ENCODE measurements at places on chromosomes 7 and 10.

DNA sequence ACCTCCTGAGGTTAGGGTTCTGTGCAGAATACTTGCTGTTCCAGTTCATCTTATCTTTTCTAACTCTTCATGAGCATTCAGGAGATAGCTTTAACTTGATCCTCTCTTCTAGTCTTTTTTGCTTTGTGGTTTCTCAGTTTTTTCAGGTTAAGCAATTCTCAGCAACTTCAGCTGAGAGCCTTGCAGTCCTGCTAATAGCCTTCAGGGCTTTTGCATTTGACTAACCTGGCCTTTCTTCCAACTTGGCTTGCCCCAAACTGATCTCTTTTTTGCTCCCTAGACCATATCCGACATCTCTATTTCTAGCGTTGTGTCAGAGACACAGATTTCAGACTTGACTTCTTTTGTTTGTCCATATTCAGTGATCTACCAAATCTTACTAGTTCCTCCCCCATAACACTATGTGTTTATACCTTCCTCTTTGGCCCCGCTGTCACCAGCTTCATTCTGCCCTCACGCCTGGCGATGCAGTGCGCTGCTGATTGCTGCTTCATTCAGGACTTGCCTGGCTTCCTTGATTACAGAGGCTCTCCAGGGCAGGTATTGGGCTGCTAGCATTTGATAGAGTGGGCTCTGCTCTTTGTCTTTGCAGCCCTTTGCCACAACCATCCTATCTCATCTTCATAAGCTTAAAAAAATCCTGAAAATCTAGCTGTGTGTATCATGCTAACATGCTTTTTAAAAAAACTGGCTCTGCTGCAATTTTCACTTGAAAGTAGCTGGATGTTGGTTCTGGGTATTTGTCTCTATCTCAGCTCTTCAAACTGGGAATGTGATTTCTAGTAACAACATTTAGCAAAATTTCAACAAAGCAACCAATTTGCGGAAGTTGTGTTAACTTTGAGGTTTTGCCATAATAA lies 9.6 kb downstream of the CUL1 start:
- DNase-seq = no peak

DNA sequence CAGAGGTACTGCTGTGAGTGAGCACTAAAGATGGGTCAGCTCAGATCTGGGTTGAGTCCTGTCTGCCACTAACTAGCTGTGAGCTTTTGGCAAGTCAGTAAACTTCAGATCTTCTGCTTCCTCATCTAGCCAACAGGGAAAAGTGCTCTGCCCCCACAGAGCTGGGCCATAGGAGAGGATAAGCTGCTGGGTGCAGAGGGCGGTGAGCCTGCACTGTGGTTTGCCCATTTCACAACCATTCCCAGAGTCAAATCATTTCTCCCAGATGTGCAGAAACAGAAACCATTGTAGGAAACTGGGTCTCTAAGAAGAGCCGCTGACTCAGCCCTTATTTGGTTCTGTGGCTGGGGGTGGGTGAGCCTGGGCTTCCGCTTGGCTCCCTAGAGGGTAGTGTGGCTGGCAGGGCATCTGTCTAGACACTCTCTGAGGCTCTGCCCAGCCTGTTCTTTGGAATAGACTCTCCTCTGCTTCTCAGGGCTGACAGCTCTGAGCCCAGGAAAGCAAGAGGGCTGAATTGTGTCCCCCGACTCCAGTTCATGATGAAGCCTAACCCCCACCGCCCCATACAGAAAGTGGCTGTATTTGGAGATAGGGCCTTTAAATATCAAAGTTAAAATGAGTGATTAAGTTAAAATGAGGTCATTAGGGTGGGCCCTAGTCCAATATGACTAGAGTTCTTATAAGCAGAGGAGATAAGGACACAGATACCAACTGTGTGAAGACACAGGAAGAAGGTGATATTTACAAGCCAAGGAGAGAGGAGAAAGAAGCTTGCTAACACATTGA lies 29.5 kb upstream of the ARHGAP22 start:
- peak; percentile 81 for DNase-seq

- DNase-seq = no peak
Measured at GRCh38 chr10:126130271-126130710, 233.9 kb downstream of the FANK1 start.

GRCh38 chr10:70495691-70496261 lies 17.2 kb downstream of the PALD1 start:
- no peak for DNase-seq

GRCh38 chr10:6802759-6803426 lies 222.8 kb upstream of the PRKCQ start:
- DNase-seq = no peak

GRCh38 chr10:53713431-53713830 lies 940.8 kb upstream of the MBL2 start:
- no peak for DNase-seq

DNA sequence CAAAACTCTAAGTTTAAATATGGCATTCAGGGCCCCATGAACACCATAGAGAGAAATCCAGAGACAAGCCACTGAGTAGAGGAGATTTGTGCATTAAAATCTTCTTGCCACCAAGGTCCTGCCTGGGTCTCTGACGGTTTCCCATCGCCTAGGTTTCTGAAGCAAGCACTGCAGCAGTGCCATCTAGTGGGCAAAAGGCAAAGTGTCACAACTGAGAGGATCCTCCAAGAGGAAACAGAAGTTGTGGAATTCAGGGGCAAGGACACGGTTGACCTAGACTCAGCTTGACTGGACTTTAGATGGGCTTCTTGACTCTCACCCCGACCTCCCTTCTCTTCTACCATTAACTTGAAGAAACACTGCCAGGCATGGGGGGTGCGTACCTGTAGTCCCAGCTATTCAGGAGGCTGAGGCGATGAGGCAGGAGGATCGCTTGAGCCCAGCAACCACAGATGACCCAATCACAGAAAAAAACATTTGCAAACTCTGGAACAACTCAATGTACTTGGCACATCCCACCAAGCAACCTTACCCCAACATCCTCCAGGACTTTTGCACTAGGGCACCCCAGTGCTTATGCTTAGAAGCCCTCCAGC lies 604.1 kb downstream of the GALNT17 start:
- peak; percentile 21 for DNase-seq

- no peak for DNase-seq
Measured at GRCh38 chr10:44958196-44958897, 1.3 kb upstream of the RASSF4 start.

- DNase-seq = no peak
Measured at GRCh38 chr10:4048236-4048864, 263.3 kb upstream of the KLF6 start.

DNA sequence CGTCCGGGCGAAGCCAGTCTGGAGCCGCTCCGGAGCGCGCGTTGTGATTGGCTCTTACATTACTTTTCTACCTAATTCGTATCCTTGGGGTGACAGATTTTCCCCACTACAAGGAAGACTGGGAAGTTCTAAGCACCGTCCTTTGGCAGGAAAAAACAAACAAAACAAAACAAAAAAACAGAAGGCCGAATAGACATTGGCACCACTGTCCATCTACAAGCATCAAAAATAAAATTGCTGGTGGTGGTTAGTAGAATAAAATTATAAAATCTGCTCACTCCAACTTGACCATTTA lies 651 bp upstream of the SKAP2 start:
- DNase-seq = peak; percentile 65

DNA sequence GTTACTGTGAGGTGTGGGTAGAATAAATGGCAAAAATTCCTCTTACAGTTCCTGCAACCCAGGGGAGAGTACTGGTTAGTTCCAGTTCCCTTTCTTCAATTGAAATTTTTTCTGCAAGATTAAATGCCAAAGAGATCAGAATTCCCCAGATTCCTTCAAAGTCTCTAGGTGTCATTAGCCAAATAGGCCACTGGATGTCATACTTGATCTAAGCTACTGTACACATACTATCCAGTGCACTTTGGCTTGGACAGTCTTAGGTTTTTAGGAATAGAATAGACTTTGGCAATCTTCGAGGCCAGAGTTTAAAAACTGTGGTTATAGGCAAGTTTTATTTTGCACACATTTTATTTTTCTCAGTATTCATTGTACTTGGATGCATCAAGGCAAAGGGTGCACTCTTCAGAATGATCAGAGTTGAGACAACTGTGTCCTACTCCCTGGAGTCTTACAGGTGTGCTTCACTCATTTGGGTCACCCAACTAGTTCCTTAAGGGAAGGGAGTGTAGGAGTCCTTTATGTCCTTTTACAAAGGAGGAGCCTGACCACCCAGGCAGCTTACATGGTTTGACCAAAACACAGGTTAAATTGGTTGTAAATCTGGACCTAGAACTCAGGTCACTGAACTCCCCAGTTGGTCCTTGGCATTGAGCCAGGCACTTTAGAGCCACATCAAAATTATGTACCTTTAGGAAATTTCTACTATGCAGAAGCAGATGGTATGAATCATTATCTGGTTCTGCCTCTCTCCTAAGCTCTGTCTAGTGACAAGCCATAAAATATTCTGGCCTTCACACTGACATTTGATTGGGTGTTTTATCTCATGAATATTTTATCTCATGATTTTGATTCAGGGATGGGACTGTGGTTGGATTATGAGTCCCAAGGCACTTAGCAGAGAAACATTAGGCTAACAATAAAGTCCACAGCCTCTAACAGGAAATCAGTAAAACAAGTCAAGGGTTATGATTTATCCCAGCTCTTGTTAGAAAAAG lies 49.5 kb downstream of the ASAH2B start:
- DNase-seq = no peak

- DNase-seq = peak; percentile 34
Measured at GRCh38 chr10:86349474-86349873, 17.1 kb downstream of the GRID1 start.

DNA sequence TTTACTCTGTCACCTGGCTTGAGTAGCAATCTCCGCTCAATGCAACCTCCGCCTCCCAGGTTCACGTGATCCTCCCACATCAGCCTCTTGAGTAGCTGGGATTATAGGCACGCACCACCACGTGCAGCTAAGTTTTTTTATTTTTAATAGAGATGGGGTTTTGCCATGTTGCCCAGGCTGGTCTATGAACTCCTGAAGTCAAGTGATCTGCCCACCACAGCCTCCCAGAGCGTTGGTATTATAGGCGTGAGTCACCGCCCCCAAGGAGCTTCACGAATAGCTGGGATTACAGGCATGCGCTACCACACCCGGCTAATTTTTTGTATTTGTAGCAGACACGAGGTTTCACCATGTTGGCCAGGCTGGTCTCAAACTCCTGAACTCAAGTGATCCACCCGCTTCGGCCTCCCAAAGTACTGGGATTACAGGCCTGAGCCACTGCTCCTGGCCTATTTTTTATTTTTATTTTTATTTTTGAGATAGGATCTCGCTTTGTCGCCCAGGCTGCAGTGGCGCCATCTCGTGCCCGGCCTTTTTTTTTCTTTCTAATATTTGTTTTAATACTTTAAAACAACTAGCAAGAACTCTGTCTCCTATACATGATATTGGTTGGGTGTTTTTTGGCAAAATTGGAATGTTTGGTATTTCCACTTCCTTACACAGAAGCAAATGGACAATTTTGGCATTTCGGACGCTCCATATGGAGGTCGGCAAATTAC lies 1.1 kb downstream of the EFCAB10 start:
- no peak for DNase-seq

GRCh38 chr7:94449151-94449725 lies 54.5 kb downstream of the COL1A2 start:
- peak; percentile 29 for DNase-seq

- DNase-seq = no peak
Measured at GRCh38 chr10:86803156-86803555, 46.7 kb downstream of the BMPR1A start.

- peak; percentile 47 for DNase-seq
Measured at GRCh38 chr10:35495521-35496119, 109.5 kb upstream of the GJD4 start.

GRCh38 chr7:92639213-92639896 lies 49.2 kb upstream of the FAM133B start:
- DNase-seq = no peak

- DNase-seq = peak; percentile 54
Measured at GRCh38 chr7:32890010-32890792, 1.4 kb downstream of the KBTBD2 start.

DNA sequence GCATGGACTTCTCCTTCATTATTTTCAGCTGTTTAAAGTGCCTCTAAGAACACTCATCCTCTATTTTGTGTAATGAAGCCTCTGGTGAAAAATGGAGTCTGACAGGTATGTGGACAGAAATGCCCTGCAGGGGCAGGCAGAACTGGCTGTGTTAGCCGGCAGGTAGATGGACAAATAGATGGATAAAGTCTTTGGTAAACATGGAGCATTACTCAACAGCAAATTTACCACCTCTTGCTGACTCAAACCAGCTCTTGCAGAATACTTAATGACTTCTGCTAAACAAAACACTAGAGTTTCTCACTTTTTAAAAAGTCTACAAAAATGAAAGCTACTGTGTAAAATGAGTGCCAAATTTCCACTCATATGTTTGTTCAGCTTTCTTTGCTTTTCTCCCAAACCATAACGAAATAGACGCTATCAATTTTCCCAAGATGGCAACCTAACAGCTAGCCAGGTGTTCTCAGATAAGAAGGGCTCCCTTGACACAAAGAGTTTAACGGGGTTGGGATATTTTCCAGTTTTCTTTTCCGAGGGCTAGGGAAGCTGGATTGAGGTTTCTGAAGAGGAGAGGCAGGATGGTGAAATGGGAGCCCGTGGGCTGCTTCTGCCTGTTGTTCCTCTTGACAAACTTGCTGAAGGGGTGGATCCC lies 71.9 kb upstream of the HABP2 start:
- DNase-seq = no peak

GRCh38 chr7:96903906-96904305 lies 101.4 kb upstream of the DLX6 start:
- no peak for DNase-seq

DNA sequence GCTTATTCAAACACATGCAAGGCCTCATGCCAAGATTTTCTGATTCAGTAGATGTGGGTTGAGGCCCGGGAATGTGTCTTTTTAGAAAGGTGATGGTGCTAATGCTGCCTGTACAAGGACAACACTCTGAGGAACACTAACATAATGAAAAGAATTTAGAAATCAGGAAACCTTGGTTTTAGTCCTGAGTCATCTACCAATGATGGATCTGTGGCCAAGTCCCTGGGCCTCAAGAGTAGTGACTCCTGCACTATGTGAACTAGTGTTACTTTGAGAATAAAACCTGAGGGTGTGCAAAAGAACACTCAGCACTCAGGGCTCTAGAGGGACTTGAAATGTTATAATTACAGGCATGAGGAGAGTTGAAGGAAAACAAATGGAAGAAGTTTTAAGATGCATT lies 741.7 kb upstream of the GALNT17 start:
- no peak for DNase-seq

DNA sequence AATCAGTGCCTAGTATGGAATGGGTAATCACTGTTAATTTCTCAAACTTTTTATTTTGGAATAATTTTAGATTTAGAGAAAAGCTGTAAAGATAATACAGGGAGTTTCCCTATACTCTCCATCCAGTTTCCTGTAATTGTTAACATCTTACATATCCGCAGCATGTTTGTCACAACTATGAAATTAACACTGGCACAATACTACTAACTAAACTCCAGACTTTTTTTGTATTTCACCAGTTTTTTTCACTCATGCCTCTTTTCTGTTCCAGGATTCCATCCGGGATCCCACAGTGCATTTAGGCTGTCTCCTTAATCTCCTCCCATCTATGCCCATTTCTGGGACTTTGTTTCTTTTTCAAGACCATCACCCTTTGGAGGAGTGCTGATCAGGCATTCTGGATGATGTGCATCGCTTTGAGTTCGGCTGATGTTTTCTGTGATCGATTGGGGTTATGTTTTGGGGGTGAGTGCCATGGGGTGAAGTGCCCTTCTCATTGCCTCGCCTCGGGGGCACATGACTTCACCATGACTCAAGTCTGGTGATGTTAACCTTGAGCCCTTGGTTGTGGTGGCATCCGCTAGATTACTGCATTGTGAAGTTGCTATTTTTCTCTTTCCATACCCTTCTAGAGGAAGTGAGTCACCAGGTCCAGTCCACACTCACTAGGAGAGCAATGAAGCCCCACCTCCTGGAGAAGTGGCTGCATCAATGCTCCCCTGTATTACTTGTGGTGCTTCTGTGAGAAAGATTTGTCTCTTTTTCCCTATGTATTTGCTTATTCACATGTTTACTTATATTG lies 43.9 kb upstream of the GRB10 start:
- DNase-seq = no peak
